Activated CD4-positive, alpha-beta T cell treated with anti-CD3 and anti-CD28 coated beads, Interleukin-2, amount 10 ng/mL, durations not matched to agents 7 days and 5 days (primary cell): ENCODE measurements at places on chromosomes 11 and 22. TPM values are rescaled to one million over a fixed set of nuclear protein-coding genes. Genes with fewer than 3 reads are reported as not detected.

GRCh38 chr11:57144075-57144474 lies 37.7 kb upstream of the LRRC55 start:
- H3K4me1 ChIP-seq = no peaks in the 10 kb centered on the region
- H3K27ac ChIP-seq = no peak overlapping the region
- H3K4me3 ChIP-seq = no peak overlapping the region
- DNase-seq = no peak
- H3K27me3 ChIP-seq = peaks cover 3% of the 10 kb centered on the region
- no peaks in the 10 kb centered on the region for H3K36me3 ChIP-seq

DNA sequence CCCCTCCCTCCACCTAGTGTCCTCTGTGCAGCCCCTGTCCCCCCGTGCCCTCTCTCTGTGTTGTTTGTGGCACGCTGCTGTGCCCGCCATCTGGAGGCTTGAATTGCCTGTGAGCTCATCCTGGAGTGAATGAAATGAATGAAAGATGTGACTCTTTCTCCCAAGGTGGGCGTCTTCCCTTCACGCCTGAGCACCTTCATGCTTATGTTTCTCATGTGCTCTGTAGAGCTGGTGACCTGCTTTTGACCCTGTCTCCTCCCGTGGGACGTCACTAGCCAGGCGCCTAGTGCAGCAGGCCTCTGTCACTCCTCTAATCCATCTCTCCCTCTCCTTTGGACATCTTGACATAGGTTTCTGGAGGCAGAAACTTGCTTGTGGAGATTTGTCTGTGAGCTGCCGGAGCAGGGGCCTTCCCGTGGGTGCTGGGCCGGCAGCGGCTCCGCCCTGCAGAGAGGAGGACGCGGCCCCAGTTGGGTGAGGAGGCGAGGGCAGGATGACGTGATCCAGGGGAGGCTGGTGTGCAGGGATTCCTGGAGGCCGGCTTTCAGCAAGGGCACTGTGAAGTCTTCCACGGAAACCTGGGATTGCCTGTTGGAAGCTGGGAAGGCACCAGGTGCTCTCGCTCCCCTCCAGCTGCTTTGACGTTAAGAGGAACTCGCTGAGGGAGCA lies 40.6 kb downstream of the MUC6 start:
- peaks cover 24% of the 10 kb centered on the region for H3K36me3 ChIP-seq
- H3K27ac ChIP-seq = peak overlapping the region; percentile 77
- H3K4me1 ChIP-seq = peaks cover 13% of the 10 kb centered on the region
- no peaks in the 10 kb centered on the region for H3K27me3 ChIP-seq

- H3K36me3 ChIP-seq = no peaks in the 10 kb centered on the region
- H3K4me3 ChIP-seq = no peak overlapping the region
- no peak for DNase-seq
- peaks cover 23% of the 10 kb centered on the region for H3K27me3 ChIP-seq
Observed at GRCh38 chr11:13781153-13781552, 112.7 kb downstream of the FAR1 start.

DNA sequence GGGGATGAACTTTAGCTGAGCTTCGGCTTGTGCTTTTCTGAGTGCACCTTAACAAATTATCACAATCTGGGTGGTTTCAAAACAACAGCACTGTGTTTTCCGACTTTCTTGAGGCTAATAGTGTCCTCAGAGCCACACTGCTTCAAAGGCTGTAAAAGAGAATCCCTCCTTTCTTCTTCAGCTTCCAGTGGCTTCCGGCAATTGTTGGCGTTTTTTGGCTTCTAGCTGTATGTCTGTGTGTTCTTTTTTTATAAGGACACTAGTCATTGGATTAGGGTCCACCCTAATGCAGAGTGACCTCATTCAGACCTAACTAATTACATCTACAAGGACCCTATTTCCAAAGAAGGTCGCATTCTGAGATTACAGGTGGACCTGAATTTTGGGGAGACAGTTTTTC lies 30.6 kb downstream of the KIAA1671 start:
- no peak for DNase-seq
- H3K27ac ChIP-seq = no peak overlapping the region
- peaks cover 16% of the 10 kb centered on the region for H3K27me3 ChIP-seq
- H3K4me1 ChIP-seq = peaks cover 25% of the 10 kb centered on the region
- H3K36me3 ChIP-seq = peaks cover 2% of the 10 kb centered on the region

DNA sequence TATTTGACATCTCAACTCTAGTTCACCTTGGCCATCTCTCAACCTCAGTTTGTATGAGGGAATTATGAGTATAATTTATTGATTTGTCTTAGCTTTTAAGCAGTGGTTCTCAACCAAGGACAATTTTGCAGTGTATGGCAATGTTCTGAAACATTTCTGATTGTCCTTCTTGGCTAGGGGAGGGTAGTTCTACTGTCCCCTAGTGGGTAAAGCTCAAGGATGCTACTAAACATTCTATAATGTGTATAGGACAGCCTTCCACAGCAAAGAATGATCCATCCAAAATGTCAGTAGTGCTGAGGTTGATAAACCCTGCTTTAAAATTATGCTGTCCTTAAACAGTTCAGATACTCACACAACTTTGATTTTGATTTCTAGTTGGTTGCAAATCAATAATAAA lies 78.1 kb upstream of the ALKBH3 start:
- no peak overlapping the region for H3K4me3 ChIP-seq
- no peaks in the 10 kb centered on the region for H3K4me1 ChIP-seq
- H3K36me3 ChIP-seq = peaks cover 29% of the 10 kb centered on the region
- H3K27ac ChIP-seq = no peak overlapping the region

- H3K27ac ChIP-seq = no peak overlapping the region
- H3K36me3 ChIP-seq = no peaks in the 10 kb centered on the region
- no peaks in the 10 kb centered on the region for H3K4me1 ChIP-seq
- no peak overlapping the region for H3K4me3 ChIP-seq
- peaks cover 7% of the 10 kb centered on the region for H3K27me3 ChIP-seq
Observed at GRCh38 chr22:43434928-43435311, 23.1 kb downstream of the MPPED1 start.

DNA sequence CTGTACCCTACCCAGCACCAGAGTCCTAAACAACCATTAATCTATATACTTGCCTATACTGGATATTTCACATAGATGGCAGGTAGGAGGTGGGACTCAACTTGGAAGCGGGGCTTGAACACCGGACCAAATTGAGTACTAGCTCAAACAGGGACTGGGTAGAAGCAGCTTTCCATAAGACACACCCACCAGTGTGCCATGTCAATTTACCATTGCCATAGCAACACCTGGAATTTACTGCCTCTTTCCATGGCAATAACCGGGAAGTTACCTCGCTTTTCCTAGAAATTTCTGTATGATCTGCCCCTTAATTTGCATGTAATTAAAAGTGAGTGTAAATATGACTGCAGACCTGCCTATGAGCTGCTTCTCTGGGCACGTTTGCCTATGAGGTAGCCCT lies 38.6 kb upstream of the CUL5 start:
- DNase-seq = no peak
- no peaks in the 10 kb centered on the region for H3K36me3 ChIP-seq
- H3K4me3 ChIP-seq = no peak overlapping the region
- H3K27ac ChIP-seq = no peak overlapping the region
- H3K4me1 ChIP-seq = no peaks in the 10 kb centered on the region
- peaks cover 1% of the 10 kb centered on the region for H3K27me3 ChIP-seq

GRCh38 chr22:26884921-26885320 lies 227.5 kb downstream of the MIAT start:
- no peak overlapping the region for H3K27ac ChIP-seq
- no peaks in the 10 kb centered on the region for H3K36me3 ChIP-seq
- H3K4me3 ChIP-seq = no peak overlapping the region
- H3K4me1 ChIP-seq = no peaks in the 10 kb centered on the region
- DNase-seq = no peak

DNA sequence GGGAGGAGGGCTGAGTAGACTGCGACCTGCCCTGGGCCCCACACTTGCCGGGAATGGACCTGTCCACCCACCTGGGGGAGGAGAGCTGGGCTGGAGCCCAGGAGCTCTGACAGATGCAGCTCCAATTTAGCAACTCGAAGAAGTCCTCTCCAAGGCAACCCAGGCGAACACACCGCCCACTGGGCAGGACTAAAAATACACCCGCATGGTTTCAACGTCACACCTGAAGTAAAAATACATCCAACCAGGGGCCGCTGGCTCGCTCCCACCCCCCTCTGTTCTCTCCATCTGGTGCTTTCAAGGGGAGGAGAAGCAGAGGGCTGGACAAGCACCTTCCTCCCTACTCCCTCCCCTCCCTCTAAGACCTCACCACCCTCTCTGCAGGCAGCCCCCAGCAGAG lies 119.9 kb downstream of the FEZ1 start:
- no peak for DNase-seq
- H3K27me3 ChIP-seq = peaks cover 24% of the 10 kb centered on the region
- H3K4me1 ChIP-seq = no peaks in the 10 kb centered on the region
- H3K36me3 ChIP-seq = no peaks in the 10 kb centered on the region
- no peak overlapping the region for H3K4me3 ChIP-seq
- H3K27ac ChIP-seq = no peak overlapping the region

DNA sequence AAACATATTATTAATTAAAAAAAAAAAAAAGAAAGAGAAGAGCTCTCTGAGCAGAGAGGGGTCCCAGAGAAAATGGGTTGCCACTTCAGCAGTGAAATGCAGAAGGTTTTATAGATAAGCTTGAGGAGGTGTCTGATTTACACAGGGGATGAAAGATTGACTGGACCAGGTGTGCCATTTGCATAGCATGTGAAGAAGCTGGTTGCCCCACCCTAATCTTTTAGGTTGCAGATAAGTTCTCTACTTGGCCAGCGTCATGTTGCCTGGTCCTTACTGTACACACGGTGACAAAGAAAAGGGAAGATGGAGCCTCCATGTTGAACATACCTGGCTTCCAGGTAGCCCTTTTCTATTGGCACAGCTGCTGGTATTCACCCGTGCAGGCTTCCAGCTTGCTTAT lies 41.4 kb downstream of the MS4A2 start:
- no peaks in the 10 kb centered on the region for H3K36me3 ChIP-seq
- H3K27ac ChIP-seq = no peak overlapping the region
- DNase-seq = no peak
- H3K4me1 ChIP-seq = no peaks in the 10 kb centered on the region
- no peaks in the 10 kb centered on the region for H3K27me3 ChIP-seq

GRCh38 chr11:124746621-124747243 lies 5.3 kb downstream of the VSIG2 start:
- H3K27ac ChIP-seq = peak overlapping the region; percentile 92
- no peaks in the 10 kb centered on the region for H3K36me3 ChIP-seq
- H3K4me1 ChIP-seq = peaks cover 38% of the 10 kb centered on the region
- H3K27me3 ChIP-seq = peaks cover 7% of the 10 kb centered on the region
- peak overlapping the region; percentile 85 for H3K4me3 ChIP-seq

- H3K36me3 ChIP-seq = peaks cover 21% of the 10 kb centered on the region
- DNase-seq = no peak
- H3K4me3 ChIP-seq = no peak overlapping the region
Observed at GRCh38 chr11:123230346-123230745, 35.3 kb upstream of the CLMP start.

GRCh38 chr11:72781313-72782080 lies 12.3 kb downstream of the STARD10 start:
- no peak overlapping the region for H3K27ac ChIP-seq
- no peaks in the 10 kb centered on the region for H3K36me3 ChIP-seq
- peaks cover 3% of the 10 kb centered on the region for H3K27me3 ChIP-seq
- peak overlapping the region; percentile 70 for H3K4me3 ChIP-seq
- H3K4me1 ChIP-seq = peaks cover 12% of the 10 kb centered on the region

- no peaks in the 10 kb centered on the region for H3K36me3 ChIP-seq
- H3K4me1 ChIP-seq = peaks cover 3% of the 10 kb centered on the region
- no peak overlapping the region for H3K27ac ChIP-seq
- no peaks in the 10 kb centered on the region for H3K27me3 ChIP-seq
- no peak for DNase-seq
Observed at GRCh38 chr11:99065121-99065520, 44.4 kb downstream of the CNTN5 start.

DNA sequence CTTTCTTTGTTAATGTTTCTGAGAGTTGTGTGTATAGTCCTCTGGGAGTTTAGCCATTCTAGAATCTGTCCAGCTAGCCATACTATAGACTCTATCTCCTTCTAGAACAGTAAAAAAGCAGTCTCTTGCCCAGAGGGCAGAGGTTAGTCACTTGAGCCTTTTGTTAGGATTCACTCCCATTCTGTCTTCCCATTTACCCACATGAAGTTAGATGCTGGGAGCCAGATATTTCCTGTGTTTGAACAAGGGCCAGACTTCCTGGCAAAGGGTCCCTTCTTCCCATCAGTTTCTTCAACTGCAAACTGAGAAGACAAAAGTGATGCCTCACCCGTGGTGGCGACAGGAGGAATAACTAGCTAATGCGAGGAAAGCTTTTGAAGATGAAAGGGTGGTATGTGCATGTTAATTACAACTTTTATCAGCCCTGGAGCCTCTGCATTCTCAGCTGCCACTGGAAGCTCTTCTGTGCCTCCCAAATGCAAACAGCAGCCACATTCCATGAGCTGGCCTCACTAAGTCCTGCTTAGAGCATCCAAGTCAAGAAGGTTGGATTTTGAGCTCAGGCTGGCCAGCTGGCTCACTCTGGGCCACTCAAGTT lies 12.8 kb downstream of the CD44 start:
- H3K27me3 ChIP-seq = no peaks in the 10 kb centered on the region
- no peak overlapping the region for H3K4me3 ChIP-seq
- no peak overlapping the region for H3K27ac ChIP-seq
- H3K4me1 ChIP-seq = peaks cover 93% of the 10 kb centered on the region
- H3K36me3 ChIP-seq = peaks cover 96% of the 10 kb centered on the region

DNA sequence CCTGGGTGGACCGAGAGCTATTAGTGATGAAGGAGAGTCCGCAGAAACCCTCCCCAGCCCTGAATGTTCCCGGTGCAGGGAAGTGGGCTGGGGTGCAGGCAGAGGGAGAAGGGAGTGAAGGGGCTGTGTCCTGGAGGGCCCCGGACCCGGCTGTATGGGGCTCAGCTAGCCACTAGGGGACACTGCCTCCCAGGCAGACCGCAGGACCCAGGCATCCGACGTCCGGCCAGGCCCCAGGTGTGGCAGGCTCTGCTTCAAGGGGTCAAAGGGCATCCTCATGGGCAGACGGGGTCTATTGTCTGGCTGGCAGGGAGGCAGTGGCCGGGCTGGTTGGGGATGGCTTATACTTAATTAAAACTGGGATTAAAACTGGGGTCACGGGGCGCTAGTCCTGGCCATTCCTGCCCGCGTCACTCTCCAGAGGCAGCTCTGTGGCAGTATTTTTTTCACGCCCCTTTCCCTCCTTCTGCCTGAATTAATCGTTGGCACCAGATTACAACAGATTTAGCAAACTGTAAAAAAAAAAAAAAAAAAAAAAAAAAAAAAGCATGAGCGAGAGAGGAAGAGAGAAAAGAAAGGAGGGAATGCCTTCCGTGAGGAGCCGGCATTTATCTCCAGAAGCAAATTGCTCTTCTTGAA lies 5.1 kb downstream of the FLRT1 start:
- H3K4me1 ChIP-seq = no peaks in the 10 kb centered on the region
- no peak overlapping the region for H3K27ac ChIP-seq
- H3K36me3 ChIP-seq = no peaks in the 10 kb centered on the region
- H3K27me3 ChIP-seq = peaks cover 10% of the 10 kb centered on the region
- DNase-seq = no peak

GRCh38 chr11:130783323-130783722 lies 133.0 kb downstream of the SNX19 start:
- peaks cover 4% of the 10 kb centered on the region for H3K27me3 ChIP-seq
- H3K4me1 ChIP-seq = no peaks in the 10 kb centered on the region
- H3K36me3 ChIP-seq = no peaks in the 10 kb centered on the region
- no peak overlapping the region for H3K27ac ChIP-seq

DNA sequence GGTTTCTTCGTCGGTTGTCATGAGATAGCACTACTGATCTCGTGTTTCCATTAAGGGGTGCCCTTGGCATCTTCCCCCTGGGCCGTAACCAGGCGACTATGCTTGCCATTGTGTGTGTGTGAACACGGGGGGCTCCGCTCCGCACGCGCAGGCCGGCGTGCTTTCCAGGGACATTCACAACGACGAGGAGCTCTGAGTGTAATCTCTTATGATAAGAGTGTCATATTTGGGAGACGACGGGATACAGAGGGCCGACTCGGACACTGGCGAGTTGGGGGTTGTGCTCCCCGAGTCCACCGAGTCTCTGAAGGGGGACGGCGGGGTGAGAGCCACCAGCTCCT lies 170.9 kb upstream of the CTSC start:
- H3K27me3 ChIP-seq = peaks cover 58% of the 10 kb centered on the region
- peak overlapping the region; percentile 64 for H3K4me3 ChIP-seq
- H3K27ac ChIP-seq = peak overlapping the region; percentile 60
- peaks cover 13% of the 10 kb centered on the region for H3K4me1 ChIP-seq
- no peak for DNase-seq

Gene SEZ6L
- total RNA-seq = not detected

Gene C1QTNF4
- not detected for total RNA-seq
